Stimulated activated CD8-positive, alpha-beta memory T cell treated with anti-CD3 and anti-CD28 coated beads, Interleukin-2, amount 100 ng/mL, for 1 hour (primary cell): ENCODE measurements at places on chromosomes 16 and 17.

GRCh38 chr17:57962279-57963148, 7.3 kb upstream of the CUEDC1 start:
- no peak for DNase-seq

- no peak for DNase-seq
Observed at GRCh38 chr17:50289991-50290702, 15.9 kb downstream of the TMEM92 start.

- DNase-seq, result no peak
Observed at GRCh38 chr17:27804113-27804512, 3.8 kb upstream of the NOS2 start.

GRCh38 chr17:57670769-57671569, 74.1 kb downstream of the CCDC182 start:
- no peak for DNase-seq

GRCh38 chr17:56727876-56728617, 105.7 kb downstream of the C17orf67 start:
- no peak for DNase-seq

DNA sequence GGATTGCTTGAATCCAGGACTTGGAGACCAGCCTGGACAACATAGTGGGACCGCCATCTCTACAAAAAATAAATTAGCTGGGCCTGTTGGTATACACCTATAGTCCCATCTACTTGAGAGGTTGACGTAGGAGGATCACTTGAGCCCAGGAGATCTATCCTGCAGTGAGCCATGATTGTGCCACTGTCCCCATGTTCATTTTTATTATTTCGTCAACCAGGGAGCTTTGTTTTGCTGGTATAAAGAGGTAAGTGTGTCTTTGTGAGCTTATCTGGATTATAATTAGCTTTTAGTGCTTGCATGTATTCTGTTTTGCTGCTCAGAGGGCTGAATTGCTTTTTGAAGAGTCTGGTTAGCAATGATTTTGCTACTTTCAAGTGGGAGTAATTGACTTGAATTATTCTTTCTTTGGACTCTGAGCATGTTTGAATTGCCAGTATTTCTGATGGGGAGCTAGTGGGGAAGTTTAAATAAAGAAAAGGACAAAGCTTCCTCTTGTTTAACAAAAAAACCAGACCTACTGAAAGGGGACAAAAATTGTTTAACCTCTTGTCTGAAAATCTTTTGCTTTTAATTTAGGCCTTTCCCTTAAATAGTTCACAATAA, 31.6 kb upstream of the BCAS3 start:
- no peak for DNase-seq

DNA sequence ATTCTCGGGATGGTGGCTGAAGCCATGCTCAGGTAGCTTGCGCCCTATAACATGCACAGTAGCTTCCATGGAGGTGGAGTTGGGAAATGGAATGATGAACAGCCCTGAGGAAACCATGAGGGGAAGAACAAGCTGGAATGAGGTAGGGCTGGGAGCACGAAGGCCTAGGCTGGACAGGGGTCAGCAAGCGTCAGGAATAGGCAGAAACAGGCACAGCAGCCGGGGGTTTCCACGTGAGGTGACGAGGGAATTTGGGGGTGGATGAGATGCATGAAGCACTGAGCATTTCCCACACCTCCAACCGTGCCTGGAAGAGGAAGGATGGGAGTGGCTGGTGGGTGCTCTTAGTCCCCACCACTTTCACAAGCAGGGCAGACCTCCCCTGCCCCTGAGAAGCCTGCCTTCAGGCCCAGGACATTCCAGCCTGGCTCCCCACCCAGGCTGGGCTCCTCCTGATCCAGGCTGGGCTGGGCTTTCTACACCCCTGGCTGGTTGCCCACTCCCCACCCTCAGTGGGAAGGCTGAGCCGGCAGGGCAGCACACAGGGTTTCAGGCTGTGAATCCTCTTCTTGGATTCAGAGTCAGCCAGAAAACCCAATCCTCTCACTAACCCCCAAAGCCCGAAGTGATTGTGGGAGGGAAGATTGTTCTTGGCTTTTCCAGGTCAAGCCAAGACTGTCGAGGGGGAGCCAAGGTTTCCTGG, 21.9 kb downstream of the PLEKHG4 start:
- DNase-seq, result no peak

GRCh38 chr16:85171759-85172454, 59.6 kb upstream of the CIBAR2 start:
- no peak for DNase-seq

- no peak for DNase-seq
Observed at GRCh38 chr16:80174416-80174815, 366.4 kb upstream of the DYNLRB2 start.

GRCh38 chr16:4663777-4664465, 29.4 kb upstream of the NUDT16L1 start:
- DNase-seq, result no peak

DNA sequence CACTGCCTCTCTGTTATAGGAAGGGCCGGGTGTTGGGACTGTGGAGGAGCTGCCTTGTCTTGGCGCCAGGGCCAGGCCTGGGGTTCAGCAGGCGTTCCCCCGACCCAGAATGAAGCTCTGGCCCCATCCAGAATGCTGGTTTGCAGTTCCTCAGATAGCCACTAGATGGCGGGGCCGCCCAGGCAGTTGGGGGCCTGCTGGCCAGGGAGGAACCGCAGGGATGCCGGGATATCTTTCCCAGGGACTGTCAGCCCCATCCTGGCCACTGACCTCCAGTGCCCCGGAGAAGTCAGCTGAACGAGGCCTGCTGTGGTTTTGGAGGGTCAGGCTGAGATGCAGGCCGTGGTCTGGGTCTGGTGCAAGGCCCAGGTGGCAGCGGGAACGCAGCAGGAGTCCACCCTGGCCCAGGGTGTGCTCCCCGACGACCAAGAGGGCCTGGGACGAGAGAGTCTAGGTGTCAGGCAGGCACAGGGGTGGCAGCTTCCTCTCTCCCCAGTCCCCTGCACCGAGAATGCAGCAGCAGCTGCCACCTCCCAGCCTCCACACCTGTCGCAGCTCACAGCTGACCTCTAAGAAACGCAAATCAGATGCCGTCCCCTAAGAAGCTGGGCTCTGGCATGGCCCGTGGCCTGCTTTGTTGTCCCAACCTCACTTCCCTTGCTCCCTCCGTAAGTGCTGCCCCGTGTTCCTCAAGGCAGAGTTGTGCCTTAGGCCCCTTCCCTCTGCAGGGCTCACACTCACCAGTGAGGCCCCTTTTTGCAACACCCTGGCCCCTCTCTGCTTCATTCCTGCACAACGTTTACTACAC, 51.2 kb downstream of the RMI2 start:
- DNase-seq, result peak; percentile 38

GRCh38 chr17:17216236-17216635, 10.1 kb upstream of the PLD6 start:
- no peak for DNase-seq

- DNase-seq, result no peak
Observed at GRCh38 chr16:12625068-12625467, 178.6 kb downstream of the CPPED1 start.

DNA sequence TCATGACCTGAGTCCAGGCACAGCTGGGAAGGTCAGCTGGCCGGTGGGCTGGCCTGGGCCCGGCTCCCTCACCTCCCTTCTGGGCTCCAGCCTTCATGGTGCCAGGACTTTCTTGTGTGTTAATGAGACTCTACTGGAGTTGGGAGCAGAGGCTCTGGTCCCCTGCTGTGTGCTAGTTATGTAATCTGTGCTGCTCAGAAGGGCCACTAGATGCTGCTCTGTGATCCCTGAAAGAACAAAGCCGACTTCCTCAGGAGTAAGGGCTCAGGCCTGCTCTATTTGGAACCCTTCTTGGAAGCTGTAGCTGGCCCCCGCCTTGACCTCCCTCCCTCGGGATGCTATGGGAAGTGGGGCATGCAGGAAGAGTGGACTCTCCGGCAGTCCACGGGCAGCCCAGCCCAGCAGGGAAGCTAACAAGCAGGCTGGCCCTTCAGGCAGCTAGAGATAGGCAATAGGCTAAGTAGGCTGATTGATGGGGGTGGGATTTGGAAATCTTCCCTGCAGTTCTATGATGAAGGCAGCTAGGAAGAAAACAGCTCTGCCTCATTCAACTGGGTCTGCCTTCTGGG, 3.3 kb upstream of the CDK5R1 start:
- no peak for DNase-seq

DNA sequence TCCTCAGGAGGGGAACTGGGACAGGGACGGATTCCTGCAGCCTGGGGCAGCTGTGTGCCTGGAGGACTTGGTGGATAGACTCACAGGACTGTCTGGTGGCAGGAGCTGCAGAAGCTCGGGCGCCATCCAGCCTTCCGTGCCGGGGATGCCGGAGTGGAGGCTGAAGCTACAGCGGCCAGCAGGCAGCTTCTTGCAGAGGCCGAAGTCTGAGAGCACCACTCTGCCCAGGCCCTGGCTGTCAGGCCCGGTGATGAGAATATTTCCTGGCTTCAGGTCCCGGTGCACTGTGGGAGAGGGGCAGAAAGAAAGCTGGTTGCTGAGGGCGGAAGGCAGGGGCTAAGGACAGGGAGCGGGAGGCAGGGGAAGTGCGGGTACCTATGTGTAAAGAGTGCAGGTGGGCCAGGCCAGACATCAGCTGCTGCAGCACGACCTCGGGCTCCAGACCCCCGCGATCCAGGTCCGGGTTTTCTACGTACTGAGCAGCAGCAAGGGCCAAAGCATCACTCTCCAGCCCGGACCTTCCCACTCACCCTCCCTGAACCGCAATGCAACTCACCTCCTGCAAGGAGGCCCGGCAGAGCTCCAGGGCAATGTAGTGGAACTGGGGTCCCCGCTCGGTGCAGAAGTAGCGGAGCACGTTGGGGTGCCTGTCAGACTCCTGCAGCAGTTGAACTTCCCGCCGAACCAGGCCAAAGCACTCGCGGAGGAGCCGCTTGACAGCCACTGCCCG, 16.1 kb downstream of the PLK1 start:
- no peak for DNase-seq
